ENCODE measurements at places on chromosomes 1 and 21.

DNA sequence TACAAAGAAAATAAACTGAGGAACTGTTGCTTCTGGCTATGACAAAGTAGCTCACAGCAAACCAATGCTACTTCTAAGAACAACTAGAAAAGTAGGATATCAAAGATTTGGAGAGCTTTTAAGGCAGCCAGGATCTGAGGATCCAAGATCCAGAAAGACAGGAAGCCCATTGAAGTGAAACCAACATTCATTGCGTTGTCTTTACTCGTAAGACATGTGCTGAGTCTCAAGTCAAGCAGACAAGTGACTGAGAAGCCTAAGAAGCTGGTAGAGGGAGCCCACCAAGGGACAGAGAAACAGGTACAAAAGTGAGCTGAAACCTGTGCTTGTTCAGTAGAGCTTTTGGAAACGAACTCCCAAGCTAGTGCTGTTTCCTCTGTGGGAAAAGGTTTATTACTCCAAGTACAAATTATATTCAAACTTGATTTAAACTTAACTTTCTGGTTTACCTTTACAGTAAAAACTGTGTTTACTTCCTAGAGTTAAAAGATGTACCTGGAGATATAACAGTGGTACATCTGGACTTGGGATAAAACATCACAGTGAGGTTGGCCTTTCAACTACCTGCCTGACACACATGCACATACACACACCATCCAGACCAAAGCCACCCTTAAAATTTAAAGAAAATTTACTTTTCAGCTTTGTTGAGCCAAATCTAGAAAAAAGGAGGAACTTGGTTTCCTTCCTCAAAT is 41.2 kb downstream of the NME7 start:
- no peak for DNase-seq

- no peak for DNase-seq
Measured at GRCh38 chr21:32806810-32807386, 35.3 kb upstream of the PAXBP1 start.

GRCh38 chr1:63923302-63923701 is 149.5 kb downstream of the ROR1 start:
- no peak for DNase-seq

DNA sequence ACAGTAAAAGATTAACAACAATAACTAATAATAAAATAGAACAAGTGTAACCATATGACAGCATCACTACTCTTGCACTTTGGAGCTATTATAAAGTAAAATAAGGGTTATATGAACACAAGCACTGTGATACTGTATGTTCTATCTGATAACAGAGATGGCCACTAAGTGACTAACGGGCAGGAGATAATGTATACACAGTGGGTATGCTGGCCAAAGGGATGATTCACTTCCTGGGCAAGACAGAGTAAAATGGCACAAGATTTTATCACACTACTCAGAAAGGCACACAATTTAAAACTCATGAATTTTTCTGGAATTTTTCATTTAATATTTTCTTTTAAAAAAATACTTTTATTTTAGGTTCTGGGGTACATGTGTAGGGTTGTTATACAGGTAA is 12.3 kb downstream of the SLC9C2 start:
- DNase-seq: no peak

GRCh38 chr1:111489604-111490003 is 13.8 kb downstream of the ADORA3 start:
- DNase-seq: no peak

GRCh38 chr1:197448121-197448779 is 180.2 kb downstream of the CRB1 start:
- no peak for DNase-seq

- DNase-seq: no peak
Measured at GRCh38 chr1:207261971-207262370, 59.5 kb upstream of the CD55 start.

- DNase-seq: no peak
Measured at GRCh38 chr1:33274446-33274845, 18.2 kb downstream of the ZNF362 start.

DNA sequence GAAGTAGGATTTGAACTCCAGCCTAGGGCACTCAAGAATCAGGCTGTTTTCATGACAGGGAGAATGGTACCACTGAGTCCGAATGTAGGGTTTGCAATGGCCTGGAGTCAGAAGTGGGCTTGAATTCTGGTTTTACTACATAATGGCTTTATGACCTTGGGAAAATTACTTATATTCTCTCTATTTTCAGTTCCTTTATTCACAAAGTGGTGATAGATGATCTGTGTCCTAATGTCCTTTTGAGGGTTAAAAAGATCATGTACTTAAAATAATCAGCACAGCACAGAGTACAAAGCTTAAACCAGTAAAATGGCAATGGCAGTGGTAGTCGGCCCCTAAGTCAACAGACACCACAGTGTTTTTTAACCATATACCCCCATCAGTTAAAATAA is 63.7 kb upstream of the HOOK1 start:
- DNase-seq: no peak
